AML-193 (cell line): ENCODE measurements at places on chromosomes 3 and 15.

GRCh38 chr3:71063773-71064290 lies 519.7 kb downstream of the FOXP1 start:
- peak; percentile 49 for DNase-seq

DNA sequence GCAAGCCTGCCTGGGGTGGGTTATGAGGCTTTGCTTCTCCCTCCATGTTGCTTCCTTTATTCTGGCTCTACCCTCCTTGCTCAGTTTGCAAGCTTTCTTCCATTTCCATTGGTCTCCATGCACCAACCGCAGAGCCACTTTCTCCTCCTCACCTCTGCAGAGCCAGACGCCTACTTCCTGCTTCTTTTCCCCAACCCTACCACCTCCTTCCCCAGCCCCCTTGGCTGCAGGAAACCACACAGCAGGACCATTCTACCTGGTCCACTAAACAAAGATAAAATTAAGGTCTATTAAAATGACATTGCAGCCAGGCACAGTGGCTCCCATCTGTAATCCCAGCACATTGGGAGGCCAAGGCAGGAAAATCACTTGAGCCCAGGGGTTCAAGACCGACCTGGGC lies 10.0 kb upstream of the CAV3 start:
- DNase-seq: no peak

DNA sequence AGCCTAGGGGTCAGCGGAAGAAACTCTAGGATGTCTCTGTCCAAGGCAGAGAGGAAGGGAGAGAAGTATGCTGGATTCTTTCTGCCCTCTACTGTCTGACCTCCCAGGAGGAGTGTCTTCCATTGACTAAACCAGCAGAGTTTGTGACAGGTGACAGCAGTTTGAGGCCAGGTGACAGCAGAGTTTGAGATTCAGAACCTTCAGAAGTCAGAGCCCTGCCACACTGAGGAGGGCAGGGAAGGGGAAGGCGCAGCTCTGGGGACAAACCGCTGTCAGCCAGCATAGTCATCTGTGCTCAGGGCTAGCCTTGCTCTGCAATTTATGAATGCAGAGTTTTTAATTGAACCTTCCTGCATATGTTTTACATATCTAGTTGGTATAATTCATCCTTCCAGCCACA lies 12.3 kb downstream of the NRROS start:
- no peak for DNase-seq

- DNase-seq: no peak
Measured at GRCh38 chr3:127456471-127457093, 134.0 kb downstream of the TPRA1 start.

DNA sequence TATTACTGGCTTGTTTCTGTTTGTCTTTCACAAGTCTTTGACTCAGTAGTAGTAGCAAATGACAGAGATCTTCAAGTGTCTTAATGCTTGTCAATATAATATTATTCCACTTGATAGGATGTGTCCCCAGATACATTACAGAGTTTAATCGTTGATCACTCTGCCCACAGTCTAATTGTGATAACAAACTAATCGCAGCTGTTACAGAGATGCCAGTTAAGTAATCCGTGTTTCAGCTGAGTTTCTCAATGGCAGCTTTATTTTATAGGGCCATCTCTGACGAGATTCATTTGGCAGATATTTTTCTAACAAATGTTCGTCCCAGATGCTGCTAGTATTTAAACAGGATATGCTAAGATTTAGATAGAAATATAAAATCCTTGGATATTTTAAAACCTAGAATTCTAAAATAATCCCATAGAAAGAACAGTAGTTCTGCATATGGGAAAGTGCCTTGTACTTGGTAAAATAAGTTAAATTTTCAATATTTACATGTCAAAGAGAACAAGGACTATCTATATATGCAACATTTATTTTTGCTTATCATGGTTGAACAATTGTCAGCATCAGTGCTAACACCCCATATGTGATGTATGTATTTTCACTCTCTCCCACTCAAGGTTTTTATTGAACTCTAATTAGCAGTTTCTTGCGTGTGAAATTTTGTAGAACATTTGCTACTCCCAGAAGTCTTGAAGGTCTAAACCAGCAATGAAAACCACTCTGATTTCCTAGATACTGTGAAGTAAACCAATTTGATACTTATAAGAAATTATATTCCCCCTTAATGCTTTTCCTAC lies 185.5 kb downstream of the MBNL1 start:
- no peak for DNase-seq

- no peak for DNase-seq
Measured at GRCh38 chr3:126469479-126469878, 6.2 kb downstream of the ZXDC start.

GRCh38 chr3:108834551-108834950 lies 12.0 kb downstream of the TRAT1 start:
- no peak for DNase-seq

DNA sequence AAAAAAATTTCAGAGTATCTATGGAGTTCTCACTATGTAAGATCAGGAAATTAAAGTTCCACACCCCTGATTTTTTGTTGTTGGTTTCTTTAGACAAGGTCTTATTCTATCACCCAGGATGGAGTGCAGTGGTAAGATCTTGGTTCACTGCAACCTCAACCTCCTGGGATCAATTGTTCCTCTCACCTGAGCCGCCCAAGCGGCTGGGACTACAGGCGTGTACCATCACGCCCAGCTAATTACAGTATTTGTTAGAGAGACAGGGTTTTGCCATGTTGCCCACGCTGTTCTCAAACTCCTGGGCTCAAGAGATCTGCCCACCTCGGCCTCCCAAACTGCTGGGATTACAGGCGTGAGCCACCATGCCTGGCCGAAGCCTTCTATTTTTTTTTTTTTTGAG lies 12.4 kb downstream of the QRICH1 start:
- no peak for DNase-seq

DNA sequence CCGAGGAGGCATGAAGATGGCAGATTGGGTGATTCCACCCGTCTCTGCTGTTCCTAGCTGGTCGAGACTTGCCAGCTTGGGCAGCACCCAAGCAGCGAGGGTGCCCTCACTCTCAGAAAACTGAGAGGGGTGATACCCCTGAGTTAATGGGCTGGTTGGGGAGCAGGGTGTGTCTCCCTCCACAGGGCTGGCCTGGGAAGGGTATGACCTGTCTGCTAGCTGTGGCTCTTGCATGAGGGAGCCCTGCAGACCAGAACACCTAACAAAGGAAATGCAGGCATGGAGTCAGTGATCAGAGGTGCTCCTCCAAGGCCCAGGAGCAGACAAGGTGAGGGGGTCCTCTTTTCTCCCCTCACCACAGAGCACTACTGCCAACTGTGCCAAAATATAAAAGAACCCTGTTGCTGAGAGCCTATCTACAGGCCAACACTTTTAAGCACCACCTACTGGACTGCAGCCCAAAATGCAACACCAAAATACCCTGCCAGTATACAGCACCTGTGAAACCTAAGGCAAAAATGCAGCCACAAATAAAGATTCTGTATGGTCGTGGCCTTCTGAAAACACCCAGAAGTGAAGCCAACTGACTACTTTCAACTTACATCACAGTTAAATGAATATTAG lies 35.8 kb upstream of the PPM1L start:
- DNase-seq: no peak
